ENCODE measurements at places on chromosomes 12 and 14. TPM values are rescaled to one million over a fixed set of nuclear protein-coding genes. Genes with fewer than 3 reads are reported as not detected.

The NANOG gene
- total RNA-seq = not detected

The TMEM63C gene
- 0.79 TPM for total RNA-seq

The BDKRB1 gene
- 1.0 TPM for total RNA-seq

- no peak for DNase-seq
Measured at GRCh38 chr12:119249383-119250155, 70.8 kb downstream of the HSPB8 start.

GRCh38 chr12:98725476-98726247, 80.6 kb downstream of the APAF1 start:
- peak; percentile 45 for DNase-seq

DNA sequence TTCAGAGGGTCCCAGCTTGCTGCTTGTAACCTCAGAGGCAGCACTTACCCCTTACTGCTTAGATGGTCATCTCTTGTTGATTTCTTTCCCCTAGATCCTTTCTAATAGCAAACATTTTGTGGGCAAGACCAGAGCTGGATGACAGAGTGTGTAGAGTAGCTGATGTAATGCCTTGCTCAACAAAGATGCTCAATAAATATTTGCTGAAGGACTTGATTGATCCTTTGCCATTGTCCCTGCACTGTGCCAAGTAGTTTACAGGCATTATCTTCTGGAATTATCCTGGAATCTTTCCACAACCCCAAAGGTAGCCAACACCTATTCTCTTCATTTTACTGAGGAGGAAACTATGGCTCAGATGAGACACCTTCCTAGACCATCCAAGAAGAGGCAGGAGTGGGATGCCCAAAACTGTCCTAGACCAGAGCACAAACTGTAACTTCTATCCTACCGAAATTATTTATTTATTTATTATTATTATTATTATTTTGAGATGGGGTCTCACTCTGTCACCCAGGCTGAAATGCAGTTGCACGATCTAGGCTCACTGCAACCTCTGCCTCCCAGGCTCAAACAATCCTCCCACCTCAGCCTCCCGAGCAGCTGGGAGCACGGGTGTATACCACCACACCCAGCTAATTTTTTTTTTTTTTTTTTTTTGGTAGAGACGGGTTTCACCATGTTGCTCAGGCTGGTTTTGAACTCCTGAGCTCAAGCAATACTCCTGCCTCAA, 1.4 kb downstream of the MMAB start:
- DNase-seq = no peak

GRCh38 chr12:39426636-39427240, 16.2 kb downstream of the KIF21A start:
- DNase-seq = peak; percentile 99

DNA sequence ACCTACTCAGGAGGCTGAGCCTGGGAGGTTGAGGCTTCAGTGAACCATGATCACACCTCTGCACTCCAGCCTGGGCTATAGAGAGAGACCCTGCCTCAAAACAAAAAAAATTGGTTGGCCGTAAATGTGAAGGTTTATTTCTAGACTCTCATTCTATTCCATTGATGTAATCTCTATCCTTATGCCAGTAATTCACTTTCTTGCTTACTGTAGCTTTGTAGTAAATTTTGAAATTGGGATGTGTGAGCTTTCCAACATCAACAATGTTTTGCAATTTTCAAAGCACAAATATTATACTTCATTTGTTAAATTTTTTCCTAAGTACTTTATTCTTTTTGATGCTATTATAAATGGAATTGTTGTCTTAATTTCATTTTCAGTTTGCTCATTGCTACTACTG, 24.6 kb downstream of the LIN52 start:
- no peak for DNase-seq

DNA sequence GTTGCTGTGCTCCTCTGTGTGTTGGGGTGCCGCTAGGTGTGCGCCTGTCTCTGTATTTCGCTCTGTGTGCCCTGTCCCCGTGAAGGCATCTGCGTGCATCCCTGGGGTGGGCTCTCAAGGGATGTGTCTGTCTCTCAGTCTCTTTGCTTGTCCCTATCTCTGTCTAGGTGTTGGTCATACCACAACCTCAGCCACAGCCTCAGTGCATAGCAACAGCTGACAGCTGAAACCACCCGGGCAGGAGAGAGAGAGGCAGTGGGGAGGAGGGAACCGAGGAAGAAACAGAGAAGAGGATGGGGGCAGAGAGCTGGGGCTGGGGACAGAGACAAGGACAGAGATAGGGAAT, 953 bp upstream of the NXPH4 start:
- no peak for DNase-seq

GRCh38 chr14:45426685-45427282, 173.8 kb upstream of the MIS18BP1 start:
- DNase-seq = peak; percentile 50

DNA sequence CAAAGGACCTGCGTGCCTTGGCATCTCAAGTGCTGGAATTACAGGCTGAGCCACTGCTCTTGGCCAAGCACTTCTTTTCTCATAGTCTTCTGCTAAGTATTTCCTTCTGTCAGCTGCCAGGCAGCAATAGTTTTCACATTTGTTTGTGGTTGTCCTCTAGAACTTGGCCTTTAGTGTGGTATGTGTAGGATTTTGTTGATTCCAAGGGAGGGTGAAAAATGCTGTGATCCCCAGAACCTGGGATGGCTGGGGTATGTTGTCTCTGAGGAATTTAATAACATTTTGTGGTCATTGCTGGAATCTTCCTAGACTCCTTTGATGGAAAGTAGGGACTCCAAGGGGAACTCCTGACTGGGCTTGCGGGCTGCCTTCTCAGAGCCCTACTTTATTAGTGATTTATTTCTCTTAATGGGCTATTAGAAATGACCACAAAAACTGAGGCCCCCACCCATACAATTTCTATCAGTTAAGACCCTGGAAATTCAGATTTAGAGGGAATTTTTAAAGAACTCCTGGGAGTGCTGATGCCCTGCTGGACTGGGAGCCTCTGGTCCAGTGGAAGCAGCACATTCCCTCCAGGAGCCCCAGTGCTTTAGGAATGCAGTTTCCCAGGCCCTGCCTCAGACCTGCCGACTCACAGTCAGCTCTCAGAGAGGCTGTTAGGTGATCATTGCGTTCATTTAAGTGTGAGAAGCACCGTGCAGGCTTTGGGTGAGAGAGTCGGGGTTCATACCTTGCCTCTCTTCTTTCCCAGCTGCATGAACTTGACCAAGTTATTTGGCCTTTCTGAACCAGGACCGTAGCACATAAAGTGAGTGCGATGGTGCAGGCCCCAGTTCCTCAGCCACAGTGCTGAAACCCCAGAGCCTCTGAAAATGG, 22.7 kb downstream of the TRAF3 start:
- DNase-seq = no peak

- no peak for DNase-seq
Measured at GRCh38 chr12:63787306-63787705, 7.6 kb downstream of the RXYLT1 start.

- no peak for DNase-seq
Measured at GRCh38 chr12:96258104-96258961, 64.2 kb downstream of the ELK3 start.

DNA sequence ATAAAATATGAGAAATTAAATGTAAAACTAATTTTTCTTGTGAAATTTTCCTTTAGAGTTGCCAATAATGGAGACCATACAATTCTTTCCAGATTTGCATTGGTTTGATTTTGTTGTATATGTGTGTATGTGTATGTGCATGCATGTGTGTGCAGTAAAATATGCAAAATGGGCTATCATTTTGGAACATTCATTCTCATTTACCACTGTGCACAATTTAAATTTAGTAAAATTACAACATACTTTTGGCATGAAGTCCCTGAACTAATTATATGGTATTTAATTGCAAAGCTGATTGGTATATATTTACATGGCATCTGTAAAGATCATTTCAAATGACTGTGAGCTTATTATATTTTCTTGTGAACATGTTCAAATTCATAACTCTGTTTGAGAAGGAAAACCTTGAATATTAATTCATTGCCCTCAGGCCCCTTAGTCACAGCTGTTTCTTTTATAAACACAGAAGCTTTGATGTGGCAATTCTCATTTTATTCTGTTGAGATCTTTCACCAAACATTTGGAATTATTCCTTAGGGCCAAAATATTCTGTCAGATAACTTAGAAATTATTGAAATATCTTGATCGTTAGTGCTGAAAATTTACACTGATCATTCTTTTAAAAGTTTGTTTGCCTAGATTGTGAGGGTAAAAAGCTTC, 17.6 kb downstream of the KERA start:
- peak; percentile 43 for DNase-seq

Measured in bronchial epithelial cell (primary cell).